ENCODE measurements at places on chromosomes 2 and 18. TPM values are rescaled to one million over a fixed set of nuclear protein-coding genes. Genes with fewer than 3 reads are reported as not detected.

DNA sequence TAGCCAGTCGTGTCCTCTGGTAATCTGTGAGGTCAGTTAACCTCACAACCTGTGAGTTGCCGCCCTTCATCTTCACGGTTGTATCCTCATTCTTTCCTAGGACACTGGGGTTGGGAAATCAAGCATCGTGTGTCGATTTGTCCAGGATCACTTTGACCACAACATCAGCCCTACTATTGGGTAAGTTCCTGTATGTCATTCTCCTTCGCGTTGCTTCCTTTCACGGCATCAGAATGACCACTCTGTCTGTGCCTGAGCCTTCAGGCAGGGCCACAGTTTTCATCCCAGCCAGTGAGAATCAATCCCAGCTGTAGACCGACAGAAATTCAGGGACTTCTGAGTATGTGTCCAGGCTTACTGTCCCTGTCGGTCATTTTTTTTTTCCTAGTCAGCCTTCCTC is 67.1 kb downstream of the RAB31 start:
- no peak for DNase-seq
- H3K27ac ChIP-seq, result peak overlapping the region; percentile 80
- H3K4me1 ChIP-seq, result peaks cover 79% of the 10 kb centered on the region
- no peak overlapping the region for H3K4me3 ChIP-seq
- no peaks in the 10 kb centered on the region for H3K27me3 ChIP-seq

- H3K4me1 ChIP-seq, result no peaks in the 10 kb centered on the region
- no peaks in the 10 kb centered on the region for H3K36me3 ChIP-seq
- no peaks in the 10 kb centered on the region for H3K27me3 ChIP-seq
- no peak for DNase-seq
- H3K4me3 ChIP-seq, result no peak overlapping the region
Observed at GRCh38 chr2:21599417-21599816, 475.6 kb downstream of the TDRD15 start.

DNA sequence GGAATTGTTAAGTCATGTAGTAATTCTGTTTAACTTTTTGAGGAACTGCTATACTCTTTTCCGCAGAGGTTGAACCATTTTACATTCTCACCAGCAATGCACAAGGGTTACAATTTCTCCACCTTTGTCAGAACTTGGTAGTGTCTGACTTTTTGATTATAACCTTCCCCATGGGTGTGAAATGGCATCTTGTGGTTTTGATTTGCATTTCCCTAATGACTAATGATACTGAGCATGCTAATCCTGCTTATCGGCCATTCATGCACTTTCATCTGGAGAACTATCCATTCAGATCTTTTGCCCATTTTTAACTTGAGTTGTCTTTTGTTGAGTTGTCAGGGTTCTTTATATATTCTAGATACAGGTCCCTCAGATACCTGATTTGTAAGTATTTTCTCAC is 47.2 kb downstream of the CYB5A start:
- H3K4me1 ChIP-seq, result peaks cover 9% of the 10 kb centered on the region
- DNase-seq, result no peak
- H3K36me3 ChIP-seq, result no peaks in the 10 kb centered on the region
- no peak overlapping the region for H3K27ac ChIP-seq
- no peaks in the 10 kb centered on the region for H3K27me3 ChIP-seq
- H3K4me3 ChIP-seq, result no peak overlapping the region

- DNase-seq, result no peak
- H3K36me3 ChIP-seq, result no peaks in the 10 kb centered on the region
- no peaks in the 10 kb centered on the region for H3K27me3 ChIP-seq
- H3K27ac ChIP-seq, result no peak overlapping the region
Observed at GRCh38 chr2:134693359-134694330, 25.2 kb downstream of the TMEM163 start.

Gene TSPYL6
- total RNA-seq, result not detected

Gene M1AP
- total RNA-seq, result 1.1 TPM

Gene DNAJC27
- total RNA-seq, result 4.9 TPM

Gene FIGN
- 6.3 TPM for total RNA-seq

Gene RNF25
- 15.5 TPM for total RNA-seq

Gene RAX
- total RNA-seq, result not detected
